Retinal pigment epithelial cell (primary cell): ENCODE measurements at places on chromosomes 11 and 22.

- no peak for DNase-seq
Measured at GRCh38 chr11:11967669-11968510, 40.5 kb downstream of the DKK3 start.

- no peak for DNase-seq
Measured at GRCh38 chr11:102416976-102417375, 35.6 kb downstream of the TMEM123 start.

DNA sequence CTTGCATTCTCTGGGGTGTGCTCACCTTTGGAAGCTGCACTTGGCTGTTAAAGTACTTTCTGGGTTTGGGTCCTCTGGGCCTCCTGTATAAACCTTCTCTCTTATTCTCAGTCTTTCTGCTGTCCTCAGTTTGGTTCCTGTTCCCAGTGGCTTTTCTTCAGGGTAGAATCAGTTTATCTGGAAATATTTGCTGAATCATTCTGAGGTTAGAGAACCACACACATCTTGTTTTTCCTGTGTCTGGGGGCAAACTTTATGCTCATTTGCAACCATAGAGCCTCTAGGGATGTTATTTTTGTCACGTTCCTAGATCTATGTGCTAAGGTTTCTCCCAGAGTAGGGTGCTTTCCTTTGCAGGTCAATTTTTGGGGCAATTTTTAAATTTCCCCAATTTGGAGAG lies 224.3 kb upstream of the C11orf87 start:
- DNase-seq: no peak

DNA sequence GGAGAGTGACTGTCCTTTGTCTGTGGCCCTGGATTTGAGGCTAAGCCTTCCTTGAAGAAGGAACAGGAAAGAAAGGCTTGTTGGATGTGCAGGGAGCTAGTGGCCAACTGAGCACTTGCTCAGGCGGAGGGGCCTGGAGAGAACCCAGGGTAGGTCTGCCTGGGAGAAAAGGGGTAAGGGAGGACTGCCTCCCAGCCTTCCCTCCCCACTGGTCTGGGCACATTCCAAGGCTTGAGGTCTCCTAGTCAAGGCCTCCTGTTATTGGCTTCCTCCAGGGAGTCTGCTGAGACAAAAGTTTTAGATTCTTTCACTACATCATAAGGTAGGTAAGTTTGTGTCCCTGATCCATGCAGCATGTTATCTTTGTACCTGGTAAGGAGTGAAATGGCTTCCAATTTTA lies 15.2 kb downstream of the KCNQ1OT1 start:
- DNase-seq: no peak

GRCh38 chr22:50018608-50019285 lies 6.2 kb upstream of the IL17REL start:
- no peak for DNase-seq

DNA sequence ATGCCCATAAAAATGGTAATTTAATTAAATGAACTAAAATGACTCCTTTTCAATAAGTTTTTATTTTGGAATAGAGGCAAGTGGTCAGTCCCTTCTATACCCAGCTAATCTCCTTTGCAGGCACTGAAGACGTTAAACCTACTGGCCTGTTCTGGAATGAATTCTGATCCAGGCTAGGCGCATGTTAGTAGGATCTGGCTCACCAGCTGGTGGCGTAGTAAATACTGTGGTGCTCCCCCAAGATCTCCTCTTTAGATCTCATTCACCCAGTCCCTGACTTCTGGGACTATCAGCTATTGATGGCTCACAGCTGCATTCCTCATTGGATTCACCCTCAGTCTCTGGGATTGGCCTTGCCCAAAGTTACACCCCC lies 173.7 kb upstream of the DDI1 start:
- DNase-seq: no peak

GRCh38 chr11:1714908-1715885 lies 18.2 kb downstream of the KRTAP5-6 start:
- DNase-seq: no peak

DNA sequence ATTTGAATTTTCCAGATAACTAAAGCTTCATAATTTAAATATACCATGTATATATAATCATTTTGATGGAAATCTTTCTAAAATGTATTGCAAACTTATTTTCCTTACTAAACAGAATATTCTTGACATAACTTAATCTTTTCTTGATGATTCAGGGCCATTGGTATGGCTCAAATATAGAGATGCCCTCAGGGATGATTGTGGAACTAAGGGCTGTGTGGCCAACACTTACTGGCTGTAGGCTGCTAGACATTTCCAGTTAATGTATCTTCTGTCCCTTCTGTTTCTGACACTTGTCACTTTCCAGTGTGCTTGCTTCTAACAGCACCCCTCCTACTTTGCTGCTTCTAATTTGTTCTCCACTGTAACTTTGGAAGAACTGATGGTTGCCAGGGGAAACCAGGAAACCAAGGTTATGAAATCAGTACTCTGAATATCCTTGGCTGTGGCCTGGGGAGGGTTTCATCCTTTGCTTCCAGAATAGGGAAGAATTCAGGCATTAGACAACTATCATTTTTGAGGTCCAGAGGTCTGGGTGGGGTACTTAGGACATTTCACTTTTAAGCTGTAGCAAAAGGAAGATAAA lies 697.2 kb downstream of the ETS1 start:
- DNase-seq: no peak

GRCh38 chr11:21427726-21428125 lies 758.3 kb downstream of the NELL1 start:
- no peak for DNase-seq

GRCh38 chr22:33923660-33924246 lies 3.5 kb upstream of the LARGE1 start:
- DNase-seq: peak; percentile 19

DNA sequence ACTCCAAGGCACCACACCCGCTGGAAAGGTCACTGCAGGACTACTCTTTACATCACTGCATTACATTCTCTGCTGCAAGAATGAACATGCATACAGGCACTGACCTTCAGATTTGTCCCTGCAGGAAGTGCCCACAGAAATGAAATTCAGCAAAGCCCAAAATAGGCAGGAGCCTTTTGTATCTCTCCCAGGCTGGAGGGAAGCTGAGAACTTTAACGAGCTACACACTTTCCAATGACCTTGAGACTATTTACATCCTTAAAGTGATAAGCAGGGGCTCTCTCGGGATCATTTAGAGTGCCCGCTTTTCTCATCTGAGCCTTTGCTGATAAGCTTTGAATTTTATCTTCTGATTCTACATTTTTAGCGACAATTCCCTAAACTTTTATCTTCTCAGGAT lies 12.5 kb downstream of the FEZ1 start:
- DNase-seq: no peak

DNA sequence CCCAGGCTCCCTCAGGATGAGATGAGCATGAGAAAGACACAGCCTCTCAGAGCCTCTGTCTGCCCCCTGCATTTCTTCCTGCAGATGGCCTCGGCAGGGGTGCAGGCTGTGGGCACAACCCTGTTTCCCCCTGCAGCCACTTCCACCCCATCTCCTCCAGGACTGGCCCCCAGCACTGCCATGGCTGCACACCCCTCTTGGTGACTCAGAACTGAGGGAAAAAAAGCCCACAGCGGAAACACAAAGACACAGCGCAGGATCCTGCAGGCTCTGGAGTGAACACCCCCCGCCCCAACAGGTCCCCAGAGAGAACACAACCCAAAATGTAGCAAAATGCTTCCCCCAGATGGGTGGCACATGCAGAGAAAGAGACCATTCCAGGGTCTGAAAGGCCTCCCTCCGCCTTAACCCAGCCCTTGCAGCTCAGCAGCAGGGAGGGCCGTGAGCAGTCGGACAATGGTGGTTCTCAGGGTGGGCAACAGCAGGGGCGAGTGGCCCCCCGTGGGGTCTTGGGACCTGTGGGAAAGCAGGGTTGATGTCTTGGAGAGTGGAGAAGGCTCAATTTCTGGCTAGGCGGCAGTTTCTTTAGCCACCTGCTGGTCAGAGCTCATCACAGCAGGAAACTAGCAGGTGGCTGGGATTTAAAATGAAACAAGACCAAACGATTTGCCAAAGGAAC lies 8.0 kb downstream of the TUBGCP6 start:
- DNase-seq: no peak

GRCh38 chr22:31020334-31020733 lies 51.3 kb downstream of the TUG1 start:
- DNase-seq: no peak

DNA sequence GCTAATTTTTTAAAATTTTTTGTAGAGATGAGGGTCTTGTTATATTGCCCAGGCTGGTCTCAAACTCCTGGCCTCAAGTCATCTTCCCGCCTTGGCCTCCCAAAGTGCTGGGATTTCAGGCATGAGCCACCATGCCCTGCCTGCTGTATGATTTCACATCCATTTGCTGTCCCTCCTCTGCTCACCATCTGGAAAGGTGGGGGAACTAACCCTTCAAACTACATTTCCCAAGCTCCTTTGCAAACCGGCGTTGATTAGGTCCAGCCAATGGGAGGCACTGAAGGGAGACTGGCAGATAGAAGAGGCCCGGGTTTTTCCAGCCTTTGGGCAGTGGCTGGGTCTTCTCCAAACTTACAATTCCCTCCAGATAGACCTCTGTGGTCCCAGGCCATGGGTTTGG lies 19.3 kb downstream of the RFPL1 start:
- no peak for DNase-seq

GRCh38 chr11:62694455-62695167 lies 5.3 kb upstream of the LRRN4CL start:
- DNase-seq: no peak

DNA sequence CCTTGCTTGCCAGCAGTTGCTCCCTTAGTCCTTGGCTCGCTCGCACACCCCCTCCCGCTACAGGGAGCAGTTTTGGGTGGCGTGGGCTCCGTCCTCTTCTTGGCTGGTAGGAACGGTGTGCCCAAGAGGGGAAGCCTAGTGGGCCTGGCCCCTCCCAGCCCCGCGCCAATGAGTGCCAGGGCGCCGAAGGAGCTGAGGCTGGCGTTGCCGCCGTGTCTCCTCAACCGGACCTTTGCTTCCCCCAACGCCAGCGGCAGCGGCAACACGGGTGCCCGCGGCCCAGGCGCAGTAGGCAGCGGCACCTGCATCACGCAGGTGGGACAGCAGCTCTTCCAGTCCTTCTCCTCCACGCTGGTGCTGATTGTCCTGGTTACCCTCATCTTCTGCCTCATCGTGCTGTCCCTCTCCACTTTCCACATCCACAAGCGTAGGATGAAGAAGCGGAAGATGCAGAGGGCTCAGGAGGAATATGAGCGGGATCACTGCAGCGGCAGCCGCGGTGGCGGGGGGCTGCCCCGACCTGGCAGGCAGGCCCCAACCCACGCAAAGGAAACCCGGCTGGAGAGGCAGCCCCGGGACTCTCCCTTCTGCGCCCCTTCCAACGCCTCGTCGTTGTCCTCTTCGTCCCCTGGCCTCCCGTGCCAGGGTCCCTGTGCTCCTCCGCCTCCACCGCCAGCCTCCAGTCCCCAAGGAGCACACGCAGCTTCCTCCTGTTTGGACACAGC lies 1.6 kb downstream of the C11orf87 start:
- DNase-seq: no peak

DNA sequence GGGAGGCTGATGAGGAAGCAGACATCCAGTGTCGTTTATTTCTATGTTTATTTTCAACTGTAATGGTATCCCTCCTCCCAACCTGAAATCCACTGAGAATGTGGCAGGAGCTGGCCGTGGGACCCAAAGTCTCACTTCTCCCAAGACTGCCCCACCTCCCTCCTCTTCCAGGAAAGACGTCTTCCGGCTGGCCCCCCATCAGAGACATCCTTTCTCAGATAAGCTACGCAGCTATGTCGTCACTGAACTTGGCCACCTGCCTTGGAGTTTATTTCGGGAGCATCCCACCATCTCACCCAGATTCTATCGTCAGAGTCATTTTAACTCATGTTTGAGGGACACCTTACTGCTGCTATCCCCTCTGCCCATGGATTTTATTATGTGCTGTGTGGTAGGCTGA lies 13.9 kb downstream of the TMEM184B start:
- DNase-seq: no peak

DNA sequence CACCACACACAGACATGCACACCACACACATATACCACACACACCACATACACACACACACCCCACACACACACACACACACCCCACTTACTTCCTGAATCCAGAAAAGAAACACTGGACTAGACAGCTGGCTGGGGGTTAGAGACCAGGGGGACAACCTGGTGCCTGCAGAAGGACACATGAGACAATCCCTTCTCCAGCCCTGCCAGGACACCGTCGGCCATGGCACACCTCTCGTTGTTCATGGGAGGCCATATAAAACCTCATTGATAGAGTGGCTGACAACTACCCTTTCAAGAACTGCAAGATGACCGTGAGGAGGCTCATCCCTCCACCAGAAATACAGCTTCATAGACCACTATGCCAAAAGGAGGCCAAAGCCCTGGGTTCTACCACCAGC lies 54.3 kb downstream of the IGSF9B start:
- no peak for DNase-seq

DNA sequence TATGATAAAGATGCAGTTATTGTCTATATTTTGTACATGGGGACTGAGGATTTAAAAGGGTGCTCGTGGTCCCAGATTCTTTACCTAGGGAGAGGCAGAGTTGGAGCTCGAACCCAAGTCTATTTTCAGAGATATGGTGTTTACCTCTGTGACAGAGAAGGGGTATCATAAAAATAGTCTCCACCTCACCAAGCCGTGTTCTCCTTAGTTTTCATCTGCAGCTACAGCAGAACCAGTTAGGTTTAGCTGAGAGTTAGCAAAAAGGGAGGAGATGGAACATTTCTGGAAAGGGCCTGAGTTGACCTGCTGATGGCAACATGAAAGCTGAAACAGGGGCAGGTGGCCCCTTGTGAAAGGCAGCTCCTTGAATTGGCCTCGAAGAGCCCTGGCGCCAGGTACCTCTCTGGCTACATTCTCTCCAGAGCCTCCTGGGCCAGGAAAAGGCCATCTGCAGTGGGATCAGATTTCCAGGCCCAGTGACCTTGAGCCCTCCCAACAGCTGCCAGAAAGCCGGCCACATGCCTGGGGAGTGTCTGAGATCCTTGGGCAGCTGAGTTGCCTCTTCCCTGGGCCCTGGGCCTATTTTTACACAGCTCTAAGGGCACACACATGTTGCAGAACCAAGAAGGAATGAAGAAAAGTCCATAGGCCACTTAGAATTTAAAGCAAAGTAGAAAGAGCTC lies 136.6 kb downstream of the NAV2 start:
- DNase-seq: no peak

GRCh38 chr11:128608746-128609407 lies 21.5 kb upstream of the ETS1 start:
- no peak for DNase-seq

- DNase-seq: no peak
Measured at GRCh38 chr22:49203091-49203858, 624.4 kb downstream of the BRD1 start.

DNA sequence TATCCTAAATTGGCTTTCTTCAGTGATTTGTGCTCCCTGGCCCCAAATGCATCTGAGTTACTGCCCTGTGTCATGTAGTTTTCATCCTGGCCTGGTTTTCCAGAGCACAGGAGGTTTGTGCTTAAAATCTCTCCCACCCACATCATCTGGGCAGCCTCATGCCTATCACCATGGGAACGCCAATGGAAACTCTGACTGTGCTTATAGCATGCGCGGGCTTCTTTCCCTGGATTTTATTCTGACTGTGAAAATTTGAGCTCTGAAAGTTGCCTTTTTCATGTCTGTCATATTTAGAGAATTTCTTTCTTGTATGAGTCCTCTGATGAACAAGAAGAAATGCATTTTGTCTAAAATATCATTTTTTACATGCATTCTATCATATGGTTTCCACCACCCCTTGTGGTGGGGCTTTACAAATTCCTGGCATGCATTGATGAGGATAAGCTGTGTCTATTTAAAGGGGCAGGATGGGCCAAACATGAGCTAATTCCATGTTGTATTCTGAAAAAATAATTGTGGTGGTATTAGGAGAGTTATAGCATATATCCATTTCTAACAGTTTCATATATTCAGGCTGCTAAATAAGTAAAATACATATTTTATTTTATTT lies 55.1 kb downstream of the IRAG1 start:
- DNase-seq: peak; percentile 57

GRCh38 chr11:113839842-113840241 lies 35.5 kb downstream of the USP28 start:
- no peak for DNase-seq
